ENCODE measurements at places on chromosomes 12 and 14.

DNA sequence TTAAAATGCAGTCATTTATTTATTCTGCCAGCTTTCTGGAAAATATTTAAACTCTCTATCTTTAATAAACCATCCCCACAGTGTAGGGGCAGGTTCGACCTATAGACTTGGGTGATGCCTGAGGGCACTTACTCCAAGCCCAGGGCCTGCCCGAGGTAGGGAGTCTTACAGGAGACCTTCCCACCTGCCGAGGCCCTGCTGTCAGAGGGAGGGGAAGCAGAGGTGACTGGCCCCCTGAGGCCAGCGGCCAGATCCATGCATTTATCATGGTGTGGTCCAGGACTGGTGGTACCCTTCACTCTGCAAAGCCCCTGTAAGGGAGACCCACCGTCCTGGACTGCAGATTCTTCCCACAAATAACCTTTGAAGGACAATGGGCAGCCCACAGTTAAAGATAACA lies 7.6 kb downstream of the EML1 start:
- no peak for DNase-seq

- no peak for DNase-seq
These were observed 48.3 kb upstream of the ZFP36L1 start for GRCh38 chr14:68841016-68841809.

DNA sequence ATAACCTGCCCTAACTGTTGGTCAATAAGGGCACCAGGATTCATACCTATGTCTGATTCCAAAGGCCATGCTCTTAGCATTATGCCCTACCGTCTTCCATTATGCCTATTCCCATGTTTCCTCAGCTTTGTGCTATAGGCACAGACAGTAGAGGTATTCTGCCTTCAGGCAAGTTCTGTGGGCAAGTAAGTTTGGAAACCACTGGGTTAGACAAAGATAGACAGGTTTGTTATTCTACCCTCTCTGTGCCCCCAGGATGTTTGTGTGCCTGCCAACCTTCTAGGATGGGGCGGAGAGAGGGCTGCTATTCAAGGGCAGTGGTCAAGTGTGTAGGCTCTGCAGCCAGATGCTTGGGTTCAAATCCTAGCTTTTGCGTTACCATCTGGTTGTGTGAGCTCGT lies 4.6 kb downstream of the RAPGEF3 start:
- no peak for DNase-seq

DNA sequence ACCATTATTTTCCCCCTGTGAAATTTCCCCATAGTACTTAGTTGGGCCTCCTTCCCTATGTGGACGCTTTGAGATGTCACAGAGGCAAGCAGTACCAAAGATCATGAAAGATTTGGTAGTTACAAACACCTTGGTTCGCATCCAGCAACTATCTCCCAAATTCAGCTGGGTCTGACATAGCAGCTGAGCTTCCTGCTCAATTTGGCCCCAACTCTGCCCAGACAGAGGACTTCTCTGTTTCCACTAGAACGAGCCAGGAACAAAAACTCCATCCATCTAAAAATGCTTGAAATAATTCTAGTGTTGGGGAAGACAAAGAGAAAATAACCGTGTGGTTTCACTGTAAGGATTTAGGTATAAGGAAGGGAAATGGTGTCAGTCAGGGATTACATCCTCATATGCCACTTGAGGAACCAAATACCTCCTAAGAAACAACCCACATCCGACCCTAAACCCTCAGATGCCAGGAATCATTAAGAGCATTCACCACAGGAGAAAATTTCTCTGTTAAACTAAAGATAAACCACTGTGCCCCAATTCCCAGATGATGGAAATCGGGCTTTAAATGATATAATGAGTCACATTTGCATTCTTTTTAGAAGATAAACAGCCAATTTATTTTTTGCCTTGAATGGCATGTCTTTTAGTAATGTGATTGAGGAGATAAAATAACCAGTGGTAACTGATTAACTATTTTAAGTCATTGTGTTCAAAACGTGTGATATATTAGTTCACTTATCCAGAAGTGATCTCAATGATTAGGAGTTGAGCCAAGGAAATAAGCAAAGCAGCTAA lies 103.7 kb upstream of the IFNG-AS1 start:
- no peak for DNase-seq

- peak; percentile 81 for DNase-seq
These were observed 38.4 kb downstream of the ACACB start for GRCh38 chr12:109154451-109155438.

DNA sequence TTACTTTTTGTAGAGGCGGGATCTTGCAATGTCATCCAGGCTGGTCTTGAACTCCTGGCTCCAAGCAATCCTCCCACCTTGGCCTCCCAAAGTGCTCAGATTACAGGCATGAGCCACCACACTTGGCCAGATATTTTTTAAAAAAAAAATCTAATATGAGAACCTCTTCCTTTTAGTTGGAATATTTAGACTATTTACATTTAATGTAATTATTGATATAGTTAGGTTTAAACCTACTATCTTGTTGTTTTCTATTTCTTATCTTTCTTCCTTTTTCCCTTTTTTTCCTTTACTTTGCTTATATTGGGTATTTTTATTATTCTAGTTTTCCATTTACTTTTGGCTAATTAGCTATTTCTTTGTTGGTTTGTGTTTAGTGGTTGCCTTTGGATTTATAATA lies 185.8 kb downstream of the SLC41A2 start:
- DNase-seq: no peak

GRCh38 chr12:123917337-123917850 lies 55.2 kb downstream of the CCDC92 start:
- no peak for DNase-seq
